Central memory CD8-positive, alpha-beta T cell (primary cell): ENCODE measurements at places on chromosomes 16 and 17.

GRCh38 chr16:11298143-11298900, 17.2 kb upstream of the PRM1 start:
- no peak for DNase-seq

GRCh38 chr17:10147761-10148415, 50.5 kb downstream of the GAS7 start:
- no peak for DNase-seq

DNA sequence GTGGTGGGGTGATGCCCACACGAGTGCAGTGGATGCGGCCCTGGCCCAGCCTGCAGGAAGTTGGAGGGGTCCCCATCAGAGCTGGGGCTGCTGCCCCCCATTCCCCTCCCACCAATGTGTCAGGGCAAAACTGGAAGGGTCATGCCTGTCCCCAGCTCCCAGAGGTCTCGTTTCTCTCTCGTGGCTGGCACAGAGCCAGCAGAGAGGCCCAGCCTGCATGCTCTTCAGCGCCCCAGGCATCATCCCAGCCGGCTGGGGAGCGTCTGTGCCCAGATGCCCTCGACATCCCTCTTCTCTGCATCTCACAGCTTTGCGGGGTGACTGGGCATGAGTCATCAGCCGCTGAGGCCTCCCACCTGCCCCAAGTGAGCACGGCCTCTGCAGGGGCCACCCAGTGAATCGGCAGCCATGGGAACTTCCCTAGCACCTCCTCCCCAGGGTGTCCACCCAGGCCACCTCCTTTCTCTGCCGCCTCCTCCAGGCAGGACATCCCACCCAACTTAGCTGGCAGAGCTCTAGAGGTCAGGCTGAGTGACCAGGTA, 9.8 kb upstream of the CSNK1D start:
- DNase-seq, result no peak

- no peak for DNase-seq
Observed at GRCh38 chr17:80791758-80792284, 199.8 kb upstream of the CHMP6 start.

GRCh38 chr16:85176541-85177447, 64.5 kb upstream of the CIBAR2 start:
- no peak for DNase-seq

DNA sequence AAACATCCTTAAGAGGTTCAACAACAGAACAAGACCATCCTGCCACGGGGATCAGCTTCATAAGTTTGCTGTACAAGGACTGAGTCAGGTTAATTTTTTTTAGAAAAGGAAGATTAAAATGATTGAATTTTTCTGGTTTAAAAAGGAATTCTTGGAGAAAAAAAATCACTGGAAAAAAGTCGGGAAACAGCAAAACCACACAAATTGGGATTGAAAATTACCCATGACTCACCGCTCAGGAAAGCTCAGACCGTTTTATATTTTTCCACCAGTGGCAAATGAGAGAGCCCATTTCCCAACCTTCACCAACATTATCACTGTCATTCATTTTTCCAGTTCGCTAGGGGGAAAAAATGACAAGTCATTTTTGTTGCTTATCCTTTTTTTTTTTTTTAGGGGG, 46.6 kb downstream of the MRM3 start:
- DNase-seq, result no peak

DNA sequence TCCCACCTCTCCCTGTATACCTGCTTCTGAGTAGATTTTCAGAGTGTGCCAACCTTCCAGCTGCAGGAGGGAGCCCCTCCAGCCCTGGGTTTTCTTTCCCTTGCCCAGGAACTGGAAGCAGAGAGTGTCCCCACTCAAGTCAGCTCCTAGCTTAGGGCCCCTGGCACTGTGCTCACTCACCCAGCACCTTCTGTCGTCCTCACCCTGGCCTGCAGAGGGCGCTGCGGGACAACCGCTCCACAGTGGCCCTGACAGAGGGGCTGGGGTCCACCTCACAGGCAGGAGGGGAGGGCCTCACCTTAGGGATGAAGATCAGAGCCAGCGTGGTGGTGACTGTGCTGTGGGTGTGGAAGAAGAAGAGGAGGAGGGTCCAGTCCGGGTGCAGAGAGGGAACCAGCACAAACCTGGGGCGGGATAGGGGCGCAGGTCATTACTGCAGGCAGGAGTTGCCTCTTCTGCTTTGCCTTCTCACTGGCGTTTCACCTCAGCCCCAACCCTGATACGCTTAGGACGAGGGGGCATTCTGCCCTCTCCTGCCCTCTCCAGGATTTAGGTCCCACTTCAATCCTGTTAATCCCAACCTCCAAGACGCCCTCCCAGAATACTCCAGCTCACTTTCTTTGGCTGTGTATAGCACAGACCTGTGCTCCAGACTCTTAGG, 10.0 kb downstream of the GPR179 start:
- no peak for DNase-seq

GRCh38 chr16:9096416-9096952, 5.0 kb downstream of the HAPSTR1 start:
- DNase-seq, result no peak

- no peak for DNase-seq
Observed at GRCh38 chr17:10177913-10178505, 20.4 kb downstream of the GAS7 start.

GRCh38 chr17:59760160-59760559, 52.7 kb downstream of the VMP1 start:
- DNase-seq, result no peak

DNA sequence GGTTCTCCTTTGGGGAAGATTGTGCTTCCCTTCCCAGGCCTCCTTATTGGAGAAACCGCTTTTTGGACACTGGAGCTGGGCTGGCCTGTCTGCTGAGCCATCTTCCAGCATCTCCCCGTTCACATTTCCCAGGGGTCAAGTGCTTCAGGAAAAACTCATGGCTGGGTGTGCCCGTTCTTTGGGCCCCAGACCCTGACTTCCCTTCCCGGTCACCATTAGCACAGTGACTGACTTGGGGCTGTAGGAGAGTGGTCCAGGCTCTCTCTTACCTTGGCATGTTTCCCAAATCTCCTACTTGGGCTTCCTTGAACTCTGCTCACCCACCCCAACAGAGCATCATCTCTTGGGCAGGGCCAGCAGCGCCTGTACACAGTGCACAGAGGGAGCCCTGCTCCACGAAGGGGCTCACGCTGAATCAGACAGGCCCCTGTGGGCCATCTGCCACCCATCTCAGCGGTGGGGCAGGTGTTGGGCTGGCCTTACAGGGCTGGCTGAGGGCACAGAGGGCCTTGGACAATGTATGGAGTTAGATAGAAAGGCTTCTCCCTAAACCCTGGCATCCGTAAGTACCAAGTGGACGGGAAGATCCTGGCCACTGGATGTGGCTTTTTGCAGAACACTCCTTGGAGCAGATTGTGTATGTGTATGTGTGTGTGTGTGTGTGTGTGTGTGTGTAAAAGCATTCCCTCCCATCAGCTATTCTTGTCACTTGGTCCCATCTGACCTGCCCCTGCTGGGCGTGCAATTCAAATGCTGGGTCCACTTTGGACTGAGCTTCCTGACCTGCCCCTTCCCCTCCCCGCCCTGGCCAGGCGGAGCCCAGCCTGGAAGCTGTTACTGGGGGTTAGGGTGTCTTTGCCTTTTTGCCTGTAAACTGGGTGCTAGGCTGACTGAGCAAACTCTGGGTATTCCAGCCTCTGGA, 24.9 kb upstream of the CDC42EP4 start:
- DNase-seq, result no peak

GRCh38 chr16:64654178-64654577, 467.7 kb downstream of the CDH11 start:
- no peak for DNase-seq

- DNase-seq, result no peak
Observed at GRCh38 chr17:21705021-21705601, 12.8 kb downstream of the KCNJ18 start.

- no peak for DNase-seq
Observed at GRCh38 chr16:72203401-72203800, 31.4 kb upstream of the PMFBP1 start.

GRCh38 chr16:23121024-23121423, 28.2 kb downstream of the USP31 start:
- no peak for DNase-seq

DNA sequence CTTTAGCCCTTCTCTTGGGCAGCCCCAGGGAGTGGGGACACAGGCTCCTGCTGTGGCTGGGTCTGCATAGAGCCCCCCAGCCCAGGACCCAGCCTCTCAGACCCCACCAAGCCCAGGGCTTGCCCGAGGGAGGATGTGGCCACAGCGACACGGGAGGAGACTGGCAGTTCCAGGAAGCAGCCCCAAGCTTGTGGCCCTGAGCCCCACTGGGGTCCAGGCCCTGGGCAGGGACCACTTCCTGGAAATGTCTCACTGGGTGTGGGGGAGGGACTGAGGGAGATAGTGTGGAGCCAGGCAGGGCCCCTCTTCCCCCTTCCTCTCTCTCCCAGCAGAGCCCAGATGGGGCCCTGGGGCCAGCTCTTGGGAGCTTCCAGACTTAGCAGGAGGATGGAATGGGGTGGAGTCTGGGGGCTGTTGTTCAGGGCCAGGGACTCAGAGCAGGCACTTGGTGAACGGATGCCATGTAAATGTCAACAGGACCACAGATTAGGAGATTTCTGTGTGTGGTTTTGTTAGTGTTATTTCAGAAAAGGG, 35.3 kb downstream of the ADGRG5 start:
- peak; percentile 16 for DNase-seq

GRCh38 chr16:26220894-26221293, 529.1 kb downstream of the HS3ST4 start:
- DNase-seq, result no peak

- no peak for DNase-seq
Observed at GRCh38 chr16:28549301-28549899, 4.3 kb upstream of the SGF29 start.

DNA sequence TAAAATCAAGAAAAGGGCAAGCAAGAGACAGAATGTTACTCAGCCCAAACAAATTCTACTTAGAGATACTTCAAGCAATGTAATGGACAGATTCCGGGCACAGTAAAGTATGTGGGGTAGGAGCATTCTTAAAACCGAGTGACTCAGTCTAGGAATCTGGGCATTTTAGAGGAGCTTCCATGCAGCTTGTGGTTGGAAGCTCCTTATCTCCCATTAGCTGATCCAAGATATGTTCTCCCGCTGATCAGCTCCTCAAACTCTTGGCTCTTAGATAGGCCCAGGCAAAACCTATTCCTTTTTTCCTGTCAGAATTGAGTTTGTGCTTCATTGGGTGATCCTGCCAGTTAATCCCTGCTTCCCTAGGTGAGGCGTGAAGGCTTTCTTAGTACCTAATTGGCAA, 303.3 kb downstream of the CEP112 start:
- DNase-seq, result no peak
